BE2C (cell line): ENCODE measurements at places on chromosomes 6 and 20.

- DNase-seq: no peak
Measured at GRCh38 chr20:12700701-12701100, 308.1 kb upstream of the SPTLC3 start.

- DNase-seq: peak; percentile 53
Measured at GRCh38 chr20:25309395-25310267, 61.7 kb downstream of the PYGB start.

DNA sequence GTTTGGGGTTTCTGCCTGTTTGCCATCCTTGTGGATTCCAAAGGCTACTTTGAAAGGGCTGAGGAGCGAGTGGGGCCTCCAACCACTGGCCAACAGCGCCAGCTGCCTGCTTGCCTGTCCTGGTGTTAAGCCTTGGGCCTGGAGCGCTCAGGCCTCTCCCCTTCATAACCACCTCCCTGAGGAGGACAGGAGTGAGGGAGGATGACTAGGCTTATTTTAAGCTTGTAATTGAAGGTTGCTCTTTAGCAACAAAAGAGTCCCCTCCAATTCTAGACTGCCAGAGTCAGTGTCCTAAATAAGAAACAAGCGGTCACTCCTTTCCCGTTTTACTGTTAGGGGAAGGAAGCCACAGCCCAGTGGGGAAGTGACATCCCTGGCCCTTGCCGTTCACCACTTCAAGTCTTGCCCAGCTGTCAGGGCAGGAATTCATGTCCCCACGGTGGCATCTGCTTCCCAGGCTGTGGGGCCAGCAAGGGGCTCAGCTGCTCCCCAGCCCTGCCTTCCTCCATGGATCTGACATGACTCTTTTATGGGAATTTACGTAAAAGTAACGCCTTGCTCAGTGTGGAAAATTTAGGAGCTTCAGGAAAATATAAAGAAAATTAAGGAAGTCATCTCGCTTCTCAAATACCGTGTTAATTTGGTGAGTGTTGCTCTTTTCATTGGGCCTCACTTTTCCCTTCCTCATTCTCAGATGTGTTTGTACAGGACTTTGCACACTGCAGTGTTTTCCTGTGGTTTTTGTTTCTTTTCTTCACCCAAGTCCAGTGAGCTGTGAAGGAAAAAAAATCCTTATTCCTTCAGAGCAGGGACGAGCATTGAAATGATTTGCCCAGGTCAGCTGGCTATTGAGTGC is 57.8 kb downstream of the SSR1 start:
- no peak for DNase-seq

DNA sequence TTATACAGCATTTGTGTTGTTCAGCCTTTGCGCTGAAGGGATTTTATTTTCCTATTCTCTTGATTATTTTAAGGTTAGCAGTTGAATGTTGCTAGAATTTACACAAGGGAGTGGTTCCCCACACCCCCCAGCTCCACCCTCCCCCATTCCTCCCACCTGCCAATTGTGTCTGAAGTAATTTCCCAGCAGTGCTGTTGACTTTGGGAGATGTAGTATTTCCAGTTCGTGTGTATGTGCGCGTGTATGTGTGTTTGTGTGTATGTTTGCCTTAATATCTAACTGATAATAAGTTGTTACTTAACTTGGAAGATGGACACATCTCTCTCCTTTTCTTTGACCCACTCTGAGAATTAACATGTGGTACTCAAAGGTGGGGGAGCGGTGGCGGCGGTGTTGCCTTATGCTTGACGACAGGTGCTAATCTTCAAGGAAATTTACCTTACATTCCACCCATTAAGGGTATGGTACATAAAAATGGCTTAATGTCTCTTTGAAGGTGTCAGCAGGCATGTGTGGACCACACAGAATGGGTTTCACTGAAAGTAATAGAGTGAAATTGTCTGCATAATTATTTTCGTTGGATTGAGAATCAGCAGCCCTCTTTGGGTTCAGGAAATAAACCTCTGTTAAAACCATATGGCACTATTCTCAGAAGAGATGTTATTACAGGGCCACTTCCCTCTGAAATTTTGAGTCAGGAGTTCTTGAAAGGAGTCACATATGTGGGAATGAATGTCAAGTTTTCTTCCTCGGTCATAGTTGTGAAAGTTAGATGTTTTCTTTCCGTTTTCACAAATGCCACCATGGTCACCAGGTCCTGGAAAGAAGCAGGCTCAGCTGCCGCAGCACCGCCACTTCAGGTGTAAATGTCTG is 95.6 kb upstream of the SUPT3H start:
- DNase-seq: no peak

DNA sequence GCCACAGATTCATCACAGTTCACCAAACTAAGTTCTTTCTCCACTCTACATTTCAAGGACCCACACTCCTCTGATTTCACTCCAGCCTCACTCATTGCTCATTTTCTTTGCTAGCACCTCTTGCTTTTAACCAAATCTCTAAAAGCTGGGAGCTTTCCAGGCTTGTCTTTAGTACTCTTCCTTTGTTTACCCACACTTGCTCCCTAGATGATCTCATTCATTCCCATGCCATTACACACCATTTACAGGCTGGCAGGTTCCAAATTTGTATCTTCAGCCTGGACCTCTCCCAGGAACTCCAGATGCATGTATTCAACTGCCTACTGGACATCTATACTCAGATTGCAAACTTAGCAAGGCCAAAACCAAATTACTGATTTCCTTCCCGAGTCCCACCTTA is 5.3 kb upstream of the GUCA1B start:
- DNase-seq: no peak

- DNase-seq: no peak
Measured at GRCh38 chr6:139540276-139540675, 165.8 kb upstream of the CITED2 start.

- no peak for DNase-seq
Measured at GRCh38 chr20:32056708-32057483, 4.9 kb downstream of the HCK start.

DNA sequence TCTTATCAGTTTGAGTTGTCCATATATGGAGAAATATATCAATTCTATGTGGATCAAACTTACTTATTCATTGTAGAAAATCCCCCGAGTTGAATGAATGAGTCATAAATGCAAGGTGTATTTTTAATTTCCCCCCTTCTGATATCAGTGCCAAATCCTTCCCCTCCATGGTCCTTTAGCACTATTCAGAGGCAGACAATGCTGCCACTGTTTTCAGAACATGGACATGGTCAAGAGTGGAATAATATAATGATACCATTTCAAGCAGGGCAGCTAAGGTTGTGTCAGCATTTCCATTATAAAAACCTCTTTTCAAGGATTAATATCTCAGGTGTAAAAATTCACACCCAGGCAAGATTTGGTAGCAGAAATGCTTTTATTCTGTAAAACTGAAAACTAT is 244.0 kb downstream of the FOXC1 start:
- no peak for DNase-seq

- no peak for DNase-seq
Measured at GRCh38 chr6:3615391-3616380, 135.8 kb downstream of the PXDC1 start.

DNA sequence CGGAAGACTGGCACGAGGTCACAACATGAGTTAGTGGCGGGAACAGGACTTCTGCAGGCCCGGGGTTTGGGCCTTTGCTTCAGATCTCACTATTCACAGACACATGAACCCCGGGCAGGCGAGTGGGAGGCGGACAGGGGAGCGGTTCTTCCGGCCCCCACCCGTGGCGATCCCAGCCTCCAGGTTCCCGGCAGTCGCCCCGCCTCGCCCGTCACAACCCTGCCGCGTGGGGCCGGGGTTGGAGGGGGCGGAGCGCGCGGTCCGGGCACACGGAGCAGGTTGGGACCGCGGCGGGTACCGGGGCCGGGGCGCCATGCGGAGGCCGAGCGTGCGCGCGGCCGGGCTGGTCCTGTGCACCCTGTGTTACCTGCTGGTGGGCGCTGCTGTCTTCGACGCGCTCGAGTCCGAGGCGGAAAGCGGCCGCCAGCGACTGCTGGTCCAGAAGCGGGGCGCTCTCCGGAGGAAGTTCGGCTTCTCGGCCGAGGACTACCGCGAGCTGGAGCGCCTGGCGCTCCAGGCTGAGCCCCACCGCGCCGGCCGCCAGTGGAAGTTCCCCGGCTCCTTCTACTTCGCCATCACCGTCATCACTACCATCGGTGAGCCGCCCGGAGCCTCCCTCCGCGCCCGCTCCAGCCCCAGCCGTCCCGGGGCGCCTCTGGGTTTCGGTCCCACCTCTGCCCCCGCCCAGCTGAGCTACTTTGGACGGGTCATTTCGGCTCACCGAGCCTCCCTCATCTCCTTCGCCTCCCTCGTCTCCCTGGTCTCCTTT is at the start of gene KCNK15:
Gene KCNK15, plus strand, starts transcription at position 268 of the 769 bp plus-strand sequence. Its CDS starts 46 bp downstream, at position 314.
- peak; percentile 35 for DNase-seq

DNA sequence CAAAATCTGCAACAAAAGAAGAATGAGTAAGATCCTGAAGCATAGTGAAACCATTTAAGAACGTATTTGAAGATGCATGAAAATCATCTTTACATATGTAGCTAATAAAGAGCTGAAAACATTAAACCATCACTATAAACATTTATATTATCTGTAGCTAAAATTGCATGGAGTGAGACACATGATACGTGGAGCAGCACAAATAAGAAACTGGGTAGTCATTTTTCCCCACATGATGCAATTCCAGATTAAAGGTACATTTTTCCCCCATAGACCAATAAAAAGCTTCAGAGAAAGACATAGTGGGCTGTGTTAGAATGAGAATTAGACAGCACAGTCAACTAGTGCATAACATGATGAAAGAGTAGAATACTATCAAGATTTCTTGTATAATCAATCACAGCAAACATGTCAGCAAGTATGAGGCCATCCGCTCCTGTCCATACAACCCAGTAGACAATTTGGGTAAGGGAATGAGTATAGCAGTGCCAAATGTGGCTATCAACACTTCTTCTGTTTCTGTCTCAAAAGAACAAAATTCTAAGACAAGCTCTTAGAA is 67.0 kb downstream of the RSPO3 start:
- no peak for DNase-seq

DNA sequence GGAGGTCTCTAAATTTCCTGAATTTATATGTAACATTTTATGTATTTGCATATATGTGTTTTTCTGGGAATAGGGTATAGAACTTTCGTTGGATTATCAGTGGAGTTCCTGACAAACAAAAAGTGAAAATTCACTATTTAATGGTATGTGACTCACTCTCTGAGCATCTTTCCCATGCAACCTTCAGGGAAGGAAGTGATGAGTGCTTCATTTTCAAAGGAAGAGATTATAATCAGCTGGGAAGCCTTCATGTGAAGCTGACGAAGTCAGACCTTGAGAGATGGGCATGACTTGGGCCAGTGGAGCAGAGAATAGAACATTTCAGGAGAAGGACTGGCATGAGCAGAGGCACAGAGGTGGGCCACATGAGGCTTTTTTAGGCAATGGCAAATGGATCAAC is 72.7 kb downstream of the FAXC start:
- DNase-seq: no peak

DNA sequence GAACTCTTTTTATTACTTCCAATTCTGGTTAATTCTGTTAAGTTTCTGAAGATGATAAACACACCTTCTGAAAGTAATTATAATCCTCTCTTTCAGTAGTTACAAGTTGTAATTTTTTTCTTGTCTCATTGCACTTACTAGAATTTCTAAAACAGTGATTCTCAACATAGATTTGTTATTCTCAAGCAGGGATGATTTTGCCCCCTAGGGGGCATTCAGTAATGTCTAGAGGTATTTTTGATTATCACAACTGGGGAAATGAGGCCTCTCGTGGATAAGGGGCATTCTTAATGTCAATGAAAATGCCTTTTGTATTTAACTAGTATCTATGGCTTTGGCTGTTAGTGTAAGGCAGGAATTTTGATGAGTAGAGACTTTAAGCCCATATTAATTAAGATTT is 39.4 kb upstream of the MAFB start:
- no peak for DNase-seq

- no peak for DNase-seq
Measured at GRCh38 chr20:60310560-60311349, 352.5 kb downstream of the CDH26 start.

GRCh38 chr6:43509984-43510826 is at the start of gene LRRC73:
Gene LRRC73, minus strand, starts transcription at chr6:43510346. Its CDS starts 561 bp downstream, at chr6:43509785.
- peak; percentile 96 for DNase-seq

DNA sequence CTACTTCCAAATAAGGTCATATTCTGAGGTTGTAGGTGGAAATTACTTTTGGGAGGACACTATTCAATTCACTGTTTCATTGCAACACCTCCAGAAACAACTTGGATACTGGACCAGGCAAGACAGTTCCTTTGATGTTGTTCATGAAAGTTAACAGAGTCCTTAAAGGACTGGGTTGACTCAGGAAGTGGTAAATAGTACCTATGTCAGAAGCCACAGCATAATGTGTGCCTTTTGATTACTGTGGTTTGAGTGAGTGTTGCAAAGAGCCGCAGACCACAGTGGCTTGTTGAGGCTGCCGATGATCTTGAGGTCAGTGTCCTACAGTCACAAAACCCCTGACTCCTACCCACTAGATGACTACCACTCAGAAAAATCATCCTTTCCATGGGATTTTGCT is 10.9 kb downstream of the IL20RA start:
- DNase-seq: no peak

GRCh38 chr6:40444312-40444711 is 142.9 kb downstream of the LRFN2 start:
- DNase-seq: no peak

DNA sequence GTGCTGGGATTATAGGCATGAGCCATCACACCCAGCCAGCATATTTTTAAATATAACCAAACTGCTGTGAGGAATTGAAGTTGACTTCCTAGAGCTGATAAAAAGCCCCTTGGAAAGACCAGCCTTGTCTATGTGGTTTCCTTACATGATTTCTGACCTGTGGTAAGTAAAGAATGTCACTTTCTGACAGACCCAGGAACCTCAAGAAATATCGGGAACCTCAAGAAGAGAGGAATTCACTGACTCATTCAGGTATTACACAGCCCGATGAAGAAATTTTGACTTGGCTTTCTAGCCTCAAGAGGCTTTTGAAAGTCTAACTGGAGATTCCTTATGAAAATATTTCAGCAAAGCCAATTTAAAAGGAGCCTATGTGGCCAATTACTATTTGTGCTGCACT is 71.8 kb downstream of the FOXF2 start:
- no peak for DNase-seq

- DNase-seq: no peak
Measured at GRCh38 chr6:142900227-142900971, 44.6 kb downstream of the HIVEP2 start.

DNA sequence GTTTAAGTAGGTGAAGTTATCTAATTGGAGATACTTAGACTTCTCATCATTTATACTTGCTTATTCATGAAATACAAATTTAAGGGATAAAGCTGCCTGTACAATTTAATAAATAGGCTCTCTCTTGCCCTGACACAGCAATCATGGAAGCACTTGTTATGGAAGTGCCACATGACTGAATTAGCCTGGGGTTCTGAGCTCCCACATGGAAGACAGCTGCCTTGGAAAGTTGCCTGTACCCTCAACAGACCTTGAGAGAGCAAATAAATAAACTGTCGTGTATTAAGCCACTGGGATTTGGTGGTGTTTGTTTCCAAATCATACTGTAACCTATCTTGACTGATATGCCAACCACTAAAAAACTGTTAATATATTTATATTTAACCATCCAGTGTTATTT is 87.0 kb upstream of the RSPO3 start:
- DNase-seq: no peak

DNA sequence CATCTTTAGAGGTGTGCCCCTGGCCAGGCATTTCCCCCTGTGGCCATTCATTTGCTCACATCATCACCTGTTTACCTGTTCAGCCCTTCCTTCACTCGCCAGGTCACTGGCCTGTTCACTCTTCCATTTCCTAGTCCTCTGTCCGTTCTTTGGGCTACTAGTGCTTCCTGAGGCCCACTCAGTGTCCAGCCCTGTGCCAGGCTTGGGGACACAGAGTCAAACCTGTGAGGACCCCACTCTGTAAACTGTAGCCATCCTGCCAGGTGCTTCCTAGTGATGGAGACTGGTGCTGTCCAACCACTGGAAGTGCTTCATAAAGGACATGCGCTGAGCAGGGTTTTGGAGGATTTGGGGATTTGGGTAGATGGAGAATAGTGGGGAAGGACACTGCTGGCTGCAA is 3.5 kb downstream of the DLGAP4 start:
- DNase-seq: no peak
